ENCODE measurements at places on chromosomes 5 and 9.

DNA sequence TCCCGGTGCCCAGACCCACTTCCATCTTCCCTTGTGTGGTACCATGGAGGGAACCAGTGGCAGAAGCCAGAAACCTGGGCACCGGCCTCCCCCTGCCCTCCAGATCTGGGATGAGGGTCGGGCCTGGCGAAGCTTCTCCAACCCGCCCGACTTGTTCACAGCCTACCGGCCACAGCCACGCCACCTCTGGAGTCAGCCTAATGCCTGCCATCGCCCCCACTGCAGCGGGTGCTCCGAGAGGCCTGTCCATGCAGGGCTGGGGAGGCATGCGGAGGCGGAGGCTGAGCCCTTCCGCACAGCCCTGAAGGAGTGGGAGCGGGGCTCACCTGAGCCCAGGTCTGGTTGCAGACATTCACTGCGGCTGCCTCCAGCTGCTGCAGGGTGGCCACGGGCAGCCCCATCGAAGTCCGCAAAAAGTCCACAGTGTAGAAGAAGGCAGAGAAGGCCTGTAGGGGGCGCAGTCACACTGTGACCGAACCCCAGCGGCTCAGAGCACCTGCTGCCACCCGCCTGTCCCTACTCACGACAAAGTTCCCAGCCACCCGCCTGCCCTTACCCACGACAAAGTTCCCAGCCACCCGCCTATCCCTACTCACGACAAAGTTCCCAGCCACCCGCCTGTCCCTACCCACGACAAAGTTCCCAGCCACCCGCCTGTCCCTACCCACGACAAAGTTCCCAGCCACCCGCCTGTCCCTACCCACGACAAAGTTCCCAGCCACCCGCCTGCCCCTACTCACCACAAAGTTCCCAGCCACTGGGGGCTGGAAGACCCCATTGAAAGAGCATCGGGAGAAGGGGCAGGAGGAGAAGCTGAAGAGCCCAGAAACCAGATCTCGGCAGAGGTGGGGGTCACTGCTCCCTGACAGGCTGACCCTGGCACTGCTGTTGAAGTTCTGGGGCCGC is 3.8 kb upstream of the NPDC1 start:
- no peak for DNase-seq

DNA sequence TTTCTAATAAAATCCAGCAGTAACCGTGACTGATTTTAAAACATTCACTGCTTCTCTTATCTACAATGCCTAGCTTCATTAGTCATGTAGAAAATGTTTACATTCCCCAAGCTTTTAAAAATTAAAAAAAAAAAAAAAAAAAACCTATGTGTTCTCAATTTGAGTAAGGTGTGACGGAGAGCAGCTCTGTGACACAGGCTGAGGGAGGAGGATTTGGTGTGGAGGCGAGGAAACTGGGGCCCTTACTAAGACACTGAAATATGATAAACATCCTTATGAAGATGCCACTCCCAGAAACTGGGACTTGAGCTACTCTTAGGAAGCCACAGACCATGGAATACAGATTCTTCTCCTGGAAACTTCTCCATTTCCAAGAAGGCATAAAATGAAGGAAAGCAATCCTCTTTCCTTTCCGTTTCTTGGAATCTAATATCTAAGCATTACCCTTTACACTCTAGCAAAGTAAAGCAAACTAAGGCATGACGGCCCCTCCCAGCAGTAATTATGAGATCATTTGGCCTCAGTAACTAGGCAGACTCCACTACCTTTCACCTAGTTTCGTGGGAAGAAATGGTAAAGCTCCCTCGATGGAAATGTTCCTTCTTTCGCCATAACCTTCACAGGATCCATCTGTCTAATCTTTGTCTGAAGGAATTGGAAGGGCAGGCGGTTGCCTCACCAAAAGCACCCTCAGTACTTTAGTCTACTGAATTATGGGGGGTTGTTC is 23.5 kb downstream of the GRAMD2B start:
- DNase-seq, result no peak

DNA sequence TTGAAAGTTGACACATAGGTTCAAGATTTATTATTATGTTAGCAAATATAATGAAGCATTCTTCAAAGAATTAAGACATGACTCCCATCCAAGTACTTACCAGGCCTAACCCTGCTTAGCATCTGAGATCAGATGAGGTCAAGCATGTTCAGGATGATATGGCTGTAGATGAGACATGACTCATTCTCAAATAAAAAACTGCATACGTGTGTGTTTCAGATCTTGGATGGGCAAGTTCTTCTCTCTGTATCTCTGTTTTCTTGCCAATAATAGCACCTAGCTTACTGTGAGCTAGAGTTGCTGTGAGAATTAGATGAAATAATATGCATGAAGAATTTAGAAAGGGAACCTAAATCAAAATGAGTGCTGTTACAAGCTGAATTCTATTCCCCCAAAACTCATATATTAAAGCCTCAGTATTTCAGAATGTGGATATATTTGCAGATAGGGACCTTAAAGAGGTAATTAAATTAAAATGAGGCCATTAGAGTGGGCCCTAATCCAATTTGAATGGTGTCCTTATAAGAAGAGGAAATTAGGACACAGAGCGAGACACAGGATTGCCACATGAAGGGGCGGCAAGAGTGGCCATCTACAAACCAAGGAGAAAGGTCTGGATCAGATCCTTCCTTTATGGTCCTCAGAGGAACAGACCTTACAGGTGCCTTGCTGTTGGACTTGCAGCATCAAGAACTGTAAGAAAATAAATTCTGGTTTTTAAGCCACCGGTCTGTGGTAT is 146.2 kb downstream of the MARCHF11 start:
- DNase-seq, result no peak

GRCh38 chr5:14420101-14420811 is 161.3 kb upstream of the OTULINL start:
- DNase-seq, result no peak

- DNase-seq, result no peak
These were observed 20.5 kb downstream of the SELENOP start for GRCh38 chr5:42791151-42791550.

GRCh38 chr5:138352722-138353559 is 456 bp downstream of the KDM3B start:
- DNase-seq, result peak; percentile 88

DNA sequence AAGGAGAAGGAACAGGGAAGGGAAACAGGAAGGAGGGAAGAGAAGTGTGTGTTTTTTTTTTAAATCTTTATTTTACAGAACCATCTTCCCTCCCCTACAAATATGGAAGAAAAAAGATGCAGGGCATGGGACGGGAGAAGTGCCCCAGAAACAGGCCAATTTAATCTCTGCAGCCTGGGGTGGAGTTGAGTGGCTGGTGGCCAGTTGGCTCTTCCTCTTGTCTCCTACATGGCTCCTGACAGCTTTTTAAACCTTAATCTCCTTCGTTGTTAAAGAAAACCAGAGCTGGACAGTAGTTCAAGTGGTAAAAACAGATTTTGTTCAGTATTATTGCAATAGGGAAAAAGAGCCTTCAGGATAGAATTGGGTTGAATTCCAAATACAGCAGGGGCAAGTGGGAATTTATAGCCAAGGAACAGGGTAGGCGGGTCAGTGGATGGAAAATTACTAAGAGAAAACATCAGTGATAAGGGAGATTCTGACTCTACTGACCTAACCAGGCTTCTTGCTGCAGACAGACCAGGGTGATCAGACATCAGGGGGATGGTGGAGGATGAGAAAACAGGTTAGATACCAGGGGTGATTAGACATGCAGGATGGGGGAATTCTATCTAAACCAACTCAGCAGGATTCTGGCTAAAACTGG is 125.1 kb upstream of the CLINT1 start:
- DNase-seq, result no peak

DNA sequence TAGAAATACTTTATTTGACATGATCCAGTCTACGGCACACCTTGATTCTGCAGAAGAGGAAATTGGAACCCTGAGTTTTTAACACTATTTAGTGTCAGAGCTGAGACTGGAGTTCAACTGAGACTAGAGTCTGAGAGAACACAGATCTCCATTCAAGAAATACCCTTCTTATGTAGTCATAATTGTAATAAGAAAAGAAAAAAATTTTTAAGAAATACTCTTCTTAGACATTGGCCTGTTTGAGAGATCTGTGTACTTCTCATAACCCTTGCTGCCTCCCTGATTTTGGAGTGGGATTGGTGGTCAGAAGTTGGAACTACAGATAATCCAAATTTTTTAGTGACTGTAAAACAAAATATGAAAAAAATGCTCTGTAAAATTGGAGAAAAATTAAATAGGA is 253.4 kb downstream of the ARRDC3 start:
- DNase-seq, result no peak

DNA sequence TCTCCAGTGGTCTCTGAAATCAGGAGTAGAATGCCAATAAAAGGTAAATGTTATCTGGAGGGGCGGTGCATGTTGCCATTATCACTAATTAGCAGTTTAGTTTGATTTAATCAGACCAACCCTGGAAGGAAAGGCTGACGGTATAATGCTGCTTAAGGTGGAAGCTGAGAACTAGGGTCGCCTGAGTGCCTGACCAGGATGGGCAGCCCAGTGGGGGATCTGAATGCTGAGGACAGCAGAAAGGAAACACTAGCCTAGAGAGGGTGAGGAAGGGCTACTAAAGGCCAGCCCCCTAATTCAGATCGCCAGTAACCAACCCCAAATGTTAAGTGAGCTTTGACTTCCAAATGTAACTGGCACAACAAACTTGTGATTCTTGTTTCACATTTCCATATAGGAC is 172.2 kb downstream of the APBA1 start:
- DNase-seq, result no peak

- no peak for DNase-seq
These were observed 35.5 kb upstream of the GLRX start for GRCh38 chr5:95858023-95858461.

All from stimulated activated effector memory CD8-positive, alpha-beta T cell treated with anti-CD3 and anti-CD28 coated beads, Interleukin-12 subunit alpha, Interleukin-12 subunit beta, amount 100 ng/mL, for 72 hours (primary cell).